CD4-positive, CD25-positive, alpha-beta regulatory T cell (primary cell): ENCODE measurements at places on chromosomes 2 and 18.
A peak's percentile ranks its signal among the peaks of the same experiment; 100 is the strongest.

- no peak for DNase-seq
These were observed 88.5 kb upstream of the CCDC150 start for GRCh38 chr2:196551014-196551413.

DNA sequence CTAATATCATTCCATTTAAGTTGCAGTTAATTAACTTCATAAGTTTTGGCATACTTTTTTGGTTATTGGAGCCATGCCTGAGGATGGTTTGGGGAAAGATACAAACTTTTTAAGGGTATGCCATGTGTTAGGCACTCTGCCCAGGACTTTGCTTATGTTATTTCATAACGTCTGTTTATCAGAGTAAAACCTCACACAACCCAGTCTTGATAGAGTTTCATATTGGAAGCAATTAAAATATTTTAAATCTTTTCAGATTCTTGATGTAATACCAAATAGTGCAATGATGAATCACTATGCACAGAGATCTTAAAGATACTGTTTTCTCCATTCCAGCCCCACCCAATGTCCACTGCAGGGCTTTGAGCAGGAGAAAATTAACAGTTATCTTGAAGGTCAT, 529.1 kb upstream of the HNMT start:
- DNase-seq: no peak

- DNase-seq: no peak
These were observed 18.3 kb downstream of the TRPM8 start for GRCh38 chr2:233935426-233935825.

GRCh38 chr2:212949786-212950185, 201.6 kb downstream of the IKZF2 start:
- no peak for DNase-seq

DNA sequence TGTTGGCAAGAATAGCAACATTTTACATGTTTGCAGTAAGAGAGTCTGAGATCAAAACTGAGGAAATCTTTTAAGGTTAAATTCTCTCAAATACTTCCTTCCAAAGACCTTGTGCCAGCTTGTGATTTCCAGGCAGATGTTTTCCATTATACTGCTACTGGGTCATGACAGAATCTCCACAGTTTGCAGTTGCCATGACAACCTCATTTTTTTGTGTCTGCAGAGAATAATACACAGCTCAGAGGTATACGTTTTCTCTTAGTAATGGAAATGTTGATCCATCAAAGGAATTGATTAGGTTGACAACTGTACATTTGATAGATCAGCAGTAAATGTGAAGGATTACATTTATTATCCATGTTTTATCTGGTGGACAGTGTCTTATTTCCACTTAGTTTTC, 29.1 kb upstream of the CSRNP3 start:
- no peak for DNase-seq

DNA sequence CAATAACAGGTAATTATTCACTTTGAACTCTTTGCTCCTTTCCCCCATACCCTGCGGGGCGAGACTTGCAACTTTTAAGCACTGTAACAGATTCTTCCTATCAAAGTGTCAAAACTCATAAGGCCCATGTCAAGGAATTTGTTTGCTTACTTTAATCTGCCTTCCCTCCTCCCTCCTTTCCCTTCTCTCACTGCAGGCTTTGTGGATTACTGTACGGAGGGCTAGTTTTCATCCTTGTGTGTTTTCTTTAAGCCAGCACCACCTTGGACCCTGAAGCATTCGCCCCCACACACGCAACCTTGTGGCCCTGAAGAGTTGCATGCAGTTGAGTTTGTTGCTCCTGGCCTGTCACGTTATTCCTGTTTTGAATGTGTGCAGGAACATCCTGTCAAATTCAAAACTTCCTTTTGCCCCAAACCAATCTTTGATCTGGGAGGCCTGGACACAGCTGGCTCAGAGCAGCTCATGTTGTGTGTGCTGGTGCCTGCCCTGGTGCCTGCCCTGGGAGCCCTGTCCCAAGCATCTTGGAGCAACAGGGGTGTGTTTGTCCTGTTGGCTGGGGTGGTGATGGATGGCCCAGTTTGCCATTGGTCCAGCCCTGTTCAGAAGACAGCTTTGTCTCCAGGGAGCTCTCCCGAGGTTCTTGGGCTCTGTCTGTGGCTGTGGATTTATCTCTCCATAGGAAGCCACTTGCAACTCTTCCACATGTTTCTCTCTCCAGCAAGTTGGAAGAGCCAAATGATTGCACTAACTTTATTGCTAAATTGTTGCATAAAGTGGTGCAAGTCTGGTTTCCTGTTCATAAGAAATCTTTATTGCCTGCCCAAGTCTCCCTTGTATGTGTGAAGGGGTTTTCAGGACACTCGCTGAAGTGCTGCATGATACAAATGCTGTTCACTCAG, 199.6 kb downstream of the VAPA start:
- no peak for DNase-seq

DNA sequence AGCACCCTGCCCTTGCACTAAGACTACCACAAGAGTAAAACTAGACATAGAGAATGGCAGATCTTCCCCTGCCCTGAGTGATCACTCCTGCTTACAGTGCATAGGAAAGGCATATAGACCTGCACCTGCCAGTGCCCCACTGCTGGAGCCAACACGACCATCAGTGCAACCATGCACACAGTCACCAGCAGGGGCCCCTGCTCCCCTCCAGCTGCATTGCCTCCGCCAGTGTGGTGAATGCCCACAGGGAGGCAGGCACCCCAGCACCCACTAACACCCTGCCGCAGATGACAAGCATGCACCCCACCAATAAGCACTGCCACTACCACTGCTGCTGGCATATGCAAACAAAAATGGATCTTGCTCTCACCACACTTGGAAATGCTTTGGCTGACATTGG, 478.8 kb downstream of the ADCYAP1 start:
- no peak for DNase-seq

- no peak for DNase-seq
These were observed 179.0 kb downstream of the PDE1A start for GRCh38 chr2:182247831-182248230.

DNA sequence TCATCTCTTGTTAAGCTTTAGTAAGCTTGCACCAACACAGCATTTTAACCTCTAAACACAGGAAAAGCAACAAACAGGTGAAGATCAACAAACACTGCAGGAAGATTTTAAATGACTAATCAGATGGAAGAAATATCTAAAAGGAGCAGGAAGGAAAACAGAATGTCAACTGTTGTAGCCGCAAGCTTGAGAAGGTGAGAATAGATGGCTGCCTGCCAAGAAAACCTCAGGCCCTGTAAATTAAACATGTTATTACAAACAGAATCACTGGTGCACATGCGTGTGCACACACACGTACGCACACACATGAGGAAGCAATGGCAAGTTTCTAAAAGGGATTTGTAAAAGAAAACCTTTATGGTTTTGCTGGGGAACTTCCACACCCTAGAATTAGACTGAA, 257.8 kb upstream of the GALNT5 start:
- DNase-seq: no peak

GRCh38 chr2:21814588-21815149, 690.9 kb downstream of the TDRD15 start:
- no peak for DNase-seq

DNA sequence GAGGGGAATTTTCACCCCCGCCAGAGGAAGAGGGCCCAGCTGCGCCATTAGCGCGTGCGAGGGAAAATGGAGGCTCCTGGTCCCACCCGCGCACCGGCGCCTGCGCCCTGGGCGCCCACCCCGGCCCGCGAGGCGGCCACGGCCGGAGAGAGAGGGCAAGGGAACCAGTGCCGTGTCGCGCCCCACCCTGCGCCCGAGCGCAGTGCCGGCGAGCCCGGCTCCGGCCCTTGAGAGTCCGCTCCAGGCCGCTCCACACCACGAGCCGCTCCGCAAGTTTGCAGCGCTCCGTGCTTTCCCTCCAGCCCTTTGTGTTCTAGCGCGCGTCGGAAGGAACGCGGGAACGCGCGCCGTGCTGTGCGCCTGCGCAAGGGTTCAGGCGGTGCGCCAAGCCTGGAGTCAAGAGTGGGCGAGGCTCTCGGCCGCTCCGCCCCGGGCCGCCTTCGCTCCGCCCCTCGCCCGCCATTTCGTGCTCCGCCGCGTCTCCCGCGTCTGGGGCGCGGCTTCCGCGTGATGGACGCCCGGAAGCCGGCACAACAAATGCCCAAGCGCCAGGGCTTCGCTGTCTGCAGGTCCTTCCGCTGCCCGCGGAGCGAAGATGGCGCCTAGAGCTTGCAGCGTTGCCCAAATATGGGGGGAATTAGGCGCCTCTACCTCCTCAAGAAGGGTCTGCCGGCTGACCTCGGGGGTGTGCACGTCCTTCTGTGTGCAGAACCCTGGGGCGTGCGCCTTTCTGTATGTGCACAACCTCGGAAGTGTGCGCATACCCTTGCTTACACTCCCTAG, 46.1 kb upstream of the PTMA start:
- DNase-seq: peak; percentile 99

- DNase-seq: no peak
These were observed 139.0 kb upstream of the SERPINE2 start for GRCh38 chr2:224178056-224178455.

GRCh38 chr2:173355866-173356508, 1.3 kb downstream of the CDCA7 start:
- DNase-seq: no peak

DNA sequence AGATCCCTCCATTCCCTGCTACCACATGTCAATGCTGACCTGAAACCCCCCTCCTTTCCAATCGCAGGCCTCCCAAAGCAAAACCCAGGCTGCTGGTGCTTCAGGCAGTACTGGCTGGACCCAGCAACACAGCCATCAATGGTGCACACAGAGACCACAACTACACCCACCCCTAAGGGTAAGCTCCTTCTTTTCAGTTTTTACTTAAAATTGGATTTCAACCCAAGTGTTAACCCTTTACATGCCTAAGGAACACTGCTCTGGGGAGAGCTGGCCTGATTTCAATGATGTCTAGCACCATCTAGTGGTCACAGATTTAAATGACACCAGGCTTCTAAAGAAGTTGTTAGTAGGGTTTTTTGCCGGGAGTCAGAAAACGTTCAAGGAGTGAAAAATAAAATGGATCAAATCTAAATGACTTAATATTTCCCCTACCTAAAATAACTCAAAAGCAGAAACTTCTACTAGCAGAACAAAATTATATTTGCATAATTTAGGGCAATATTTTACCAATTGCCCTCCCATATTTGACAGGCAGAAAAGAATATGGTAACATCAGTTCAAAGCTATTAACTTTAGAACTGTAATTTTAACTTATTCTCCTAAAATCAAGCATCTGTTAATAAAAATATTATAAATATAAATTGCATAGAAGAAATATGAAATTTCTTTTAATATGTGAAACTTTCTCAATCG, 24.6 kb downstream of the FECH start:
- peak; percentile 53 for DNase-seq
